Heart right ventricle (tissue), 16 donors: ENCODE measurements at places on chromosomes 13 and 19. TPM values are rescaled to one million over a fixed set of nuclear protein-coding genes. Genes with fewer than 3 reads are reported as not detected.
A peak's percentile ranks its signal among the peaks of the same experiment; 100 is the strongest.

The HOMER3 gene
- 24.8 TPM for polyA plus RNA-seq

The SIGLEC12 gene
- not detected for polyA plus RNA-seq

The CLDN10 gene
- polyA plus RNA-seq = 0.58 TPM

The SHISA2 gene
- polyA plus RNA-seq = 0.22 TPM

The PALM3 gene
- not detected for polyA plus RNA-seq

DNA sequence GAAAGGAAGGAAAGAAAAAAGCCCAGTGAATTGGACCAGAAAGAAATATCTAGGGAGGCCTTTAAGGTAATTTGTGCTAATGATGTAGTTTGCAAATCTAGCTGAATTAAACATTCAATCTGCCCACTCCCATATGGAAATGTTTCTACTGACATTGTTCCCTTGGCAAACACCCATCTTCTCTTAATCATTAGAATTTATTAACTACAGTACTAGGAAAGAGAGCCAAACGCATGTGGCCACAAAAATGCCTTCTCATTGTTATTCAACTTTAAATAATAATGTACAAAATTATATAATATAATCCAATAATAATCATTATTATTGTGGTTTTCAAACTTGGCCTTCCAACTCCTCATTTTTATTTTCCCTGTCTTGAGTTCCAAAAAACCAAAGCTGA is 234.7 kb downstream of the NHLRC3 start:
- no peaks in the 10 kb centered on the region for H3K27me3 ChIP-seq
- no peaks in the 10 kb centered on the region for H3K36me3 ChIP-seq
- H3K27ac ChIP-seq = no peak overlapping the region
- H3K4me3 ChIP-seq = no peak overlapping the region

- no peaks in the 10 kb centered on the region for H3K4me1 ChIP-seq
- H3K36me3 ChIP-seq = no peaks in the 10 kb centered on the region
- H3K27me3 ChIP-seq = no peaks in the 10 kb centered on the region
Observed at GRCh38 chr13:73467125-73467524, 408.3 kb downstream of the KLF5 start.

DNA sequence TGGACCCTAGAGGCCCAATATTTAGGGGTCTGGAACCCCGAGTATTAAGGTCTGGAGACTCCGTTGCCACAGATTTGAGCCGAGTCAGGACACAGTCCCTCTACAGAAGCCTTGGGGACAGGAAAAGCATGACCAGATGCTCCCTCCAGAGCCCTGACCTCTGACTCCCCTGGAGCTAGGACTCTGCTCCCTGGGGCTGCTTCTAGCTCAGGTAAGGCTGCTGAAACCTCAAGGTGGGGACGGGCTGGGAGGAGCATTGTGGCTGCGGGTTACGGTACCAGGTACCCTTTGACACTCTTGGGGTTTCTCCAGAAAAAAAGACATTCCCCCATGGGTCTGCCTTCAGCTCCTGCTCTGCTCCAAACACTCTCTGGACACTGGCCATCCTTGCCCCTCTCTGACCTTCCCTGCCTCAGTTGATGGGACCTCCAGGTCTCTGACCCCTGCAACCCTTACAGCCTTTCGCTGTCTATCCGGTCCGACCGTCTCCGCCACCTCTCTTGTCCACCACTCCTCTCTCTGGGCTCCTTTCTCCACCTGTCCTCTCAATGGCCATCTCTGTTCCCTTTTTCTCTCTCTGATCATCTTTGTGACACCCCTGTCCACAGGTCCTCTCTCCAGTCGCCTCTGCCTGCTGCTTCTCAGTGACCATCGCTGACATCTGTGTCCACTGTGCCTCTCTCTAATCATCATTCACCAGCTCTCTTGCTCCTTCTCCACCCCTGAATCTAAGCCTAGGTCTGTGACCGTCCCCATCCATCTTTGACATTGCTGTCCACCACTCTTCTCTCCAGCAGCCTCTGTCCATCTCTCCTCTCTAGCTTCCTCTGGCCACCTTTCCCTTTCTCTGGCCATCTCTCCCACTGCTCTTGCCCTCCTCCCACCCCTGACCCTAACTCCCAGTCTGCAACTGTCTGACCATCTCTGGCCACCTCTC is 1.4 kb downstream of the LRFN3 start:
- peaks cover 27% of the 10 kb centered on the region for H3K4me1 ChIP-seq
- no peaks in the 10 kb centered on the region for H3K27me3 ChIP-seq
- no peaks in the 10 kb centered on the region for H3K36me3 ChIP-seq
- H3K27ac ChIP-seq = peak overlapping the region; percentile 78
- DNase-seq = no peak

GRCh38 chr19:45972947-45973540 is 621 bp downstream of the NOVA2 start:
- peaks cover 58% of the 10 kb centered on the region for H3K27me3 ChIP-seq
- H3K4me1 ChIP-seq = peaks cover 22% of the 10 kb centered on the region
- no peak for DNase-seq
- H3K36me3 ChIP-seq = no peaks in the 10 kb centered on the region
- peak overlapping the region; percentile 62 for H3K27ac ChIP-seq
- peak overlapping the region; percentile 25 for H3K4me3 ChIP-seq

GRCh38 chr19:45071969-45072790 is 4.1 kb downstream of the ZNF296 start:
- DNase-seq = no peak
- H3K4me1 ChIP-seq = peaks cover 12% of the 10 kb centered on the region
- H3K27ac ChIP-seq = no peak overlapping the region
- H3K27me3 ChIP-seq = no peaks in the 10 kb centered on the region
- H3K4me3 ChIP-seq = no peak overlapping the region
- H3K36me3 ChIP-seq = no peaks in the 10 kb centered on the region

DNA sequence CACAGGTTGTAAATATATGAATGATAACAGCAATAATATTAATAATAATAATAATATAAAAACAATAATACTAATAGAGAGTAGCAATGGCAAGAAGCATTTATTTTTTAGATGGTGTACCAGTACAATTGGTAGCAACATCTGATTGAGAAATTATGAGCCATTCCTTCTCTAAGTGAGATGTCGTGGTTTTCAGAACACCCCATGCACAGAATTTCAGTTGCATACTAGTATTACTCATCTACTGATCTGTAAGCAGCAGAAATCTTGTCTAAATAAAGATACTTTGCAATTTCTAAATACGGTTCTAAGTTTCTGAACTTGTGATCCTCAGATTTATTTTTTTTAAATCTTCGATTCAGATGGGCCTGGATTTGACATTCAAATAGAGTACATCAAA is 788.0 kb upstream of the ATXN8OS start:
- H3K27me3 ChIP-seq = no peaks in the 10 kb centered on the region
- H3K4me1 ChIP-seq = no peaks in the 10 kb centered on the region
- H3K27ac ChIP-seq = no peak overlapping the region
- H3K36me3 ChIP-seq = no peaks in the 10 kb centered on the region
- no peak for DNase-seq
- H3K4me3 ChIP-seq = no peak overlapping the region

DNA sequence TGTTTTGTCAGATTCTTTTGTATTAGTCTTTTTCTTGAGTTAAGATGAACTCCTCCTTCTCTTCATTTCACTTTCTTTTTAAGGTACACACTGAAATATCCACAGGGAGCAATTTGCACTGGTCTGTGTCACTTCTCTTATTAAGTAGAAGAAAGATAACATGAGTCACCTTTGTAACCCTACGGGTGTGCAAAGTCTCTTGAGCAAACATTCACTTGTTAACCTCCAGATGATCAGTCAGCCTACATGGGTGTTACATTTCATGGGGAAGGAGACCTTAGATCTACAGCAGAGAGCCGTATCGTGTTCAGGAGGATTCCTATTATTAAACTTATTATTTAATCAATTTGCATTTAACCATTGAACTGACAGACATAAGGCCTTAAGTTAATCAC is 5.1 kb downstream of the ZNF507 start:
- peaks cover 5% of the 10 kb centered on the region for H3K36me3 ChIP-seq
- DNase-seq = no peak
- H3K27ac ChIP-seq = peak overlapping the region; percentile 66
- H3K4me3 ChIP-seq = no peak overlapping the region
- peaks cover 23% of the 10 kb centered on the region for H3K4me1 ChIP-seq
- H3K27me3 ChIP-seq = peaks cover 86% of the 10 kb centered on the region

- no peak overlapping the region for H3K4me3 ChIP-seq
- H3K4me1 ChIP-seq = no peaks in the 10 kb centered on the region
- no peak for DNase-seq
Observed at GRCh38 chr13:90884066-90884465, 463.4 kb upstream of the MIR17HG start.

DNA sequence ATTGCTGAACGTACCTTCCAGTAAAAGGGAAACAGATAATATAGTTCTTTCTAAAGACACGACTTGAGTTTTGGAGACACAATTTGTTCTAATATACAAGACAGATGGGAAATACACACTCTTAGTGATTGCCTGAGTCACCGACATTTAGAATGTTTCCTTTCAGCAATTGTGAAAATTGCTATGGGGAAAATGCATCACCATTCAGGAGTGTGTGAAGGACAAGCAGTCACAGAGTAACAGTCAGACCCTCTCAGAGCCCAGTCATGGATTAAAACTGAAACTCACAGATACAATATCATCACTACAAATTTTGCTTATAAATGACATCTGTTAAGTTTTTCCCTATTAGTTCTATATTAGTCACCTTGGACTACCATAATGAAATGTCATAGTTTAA is 286.1 kb downstream of the SPRY2 start:
- no peak overlapping the region for H3K4me3 ChIP-seq
- no peak overlapping the region for H3K27ac ChIP-seq
- no peaks in the 10 kb centered on the region for H3K36me3 ChIP-seq
- no peak for DNase-seq

DNA sequence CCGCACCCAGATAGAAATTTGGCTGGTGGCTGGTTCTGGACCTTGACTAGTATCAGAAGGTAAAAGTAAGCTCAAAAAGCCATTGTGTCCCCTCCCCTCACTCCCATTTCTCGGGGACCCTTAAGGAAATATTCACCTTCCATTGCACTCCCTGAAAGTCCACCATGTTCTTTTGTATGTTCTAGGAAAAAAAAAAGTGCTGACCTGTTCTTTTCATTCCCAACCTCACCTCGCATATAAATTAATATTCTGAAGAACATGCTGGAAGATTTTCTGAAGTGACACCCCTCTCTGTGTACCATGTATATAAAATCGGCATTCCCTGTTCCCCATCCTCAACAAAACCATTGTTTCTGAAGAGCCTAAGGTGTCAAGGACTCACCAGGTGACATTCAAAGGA is 43.2 kb downstream of the ZNF557 start:
- no peak overlapping the region for H3K27ac ChIP-seq
- no peak overlapping the region for H3K4me3 ChIP-seq
- no peaks in the 10 kb centered on the region for H3K27me3 ChIP-seq
- H3K4me1 ChIP-seq = no peaks in the 10 kb centered on the region
- H3K36me3 ChIP-seq = peaks cover 10% of the 10 kb centered on the region

GRCh38 chr19:610071-610800 is 20.6 kb downstream of the HCN2 start:
- H3K27ac ChIP-seq = peak overlapping the region; percentile 82
- H3K4me1 ChIP-seq = peaks cover 17% of the 10 kb centered on the region
- DNase-seq = no peak
- no peaks in the 10 kb centered on the region for H3K27me3 ChIP-seq

- peak within 1 kb of the TSS; percentile 88 for H3K4me3 ChIP-seq
- peaks cover 19% of the 10 kb centered on the region for H3K36me3 ChIP-seq
- H3K27me3 ChIP-seq = no peaks in the 10 kb centered on the region
- H3K27ac ChIP-seq = peak within 1 kb of the TSS; percentile 95
Observed at GRCh38 chr19:3762501-3763459, at the start of gene MRPL54. Gene MRPL54, plus strand, starts transcription at chr19:3762682. Its CDS starts 19 bp downstream, at chr19:3762701.

DNA sequence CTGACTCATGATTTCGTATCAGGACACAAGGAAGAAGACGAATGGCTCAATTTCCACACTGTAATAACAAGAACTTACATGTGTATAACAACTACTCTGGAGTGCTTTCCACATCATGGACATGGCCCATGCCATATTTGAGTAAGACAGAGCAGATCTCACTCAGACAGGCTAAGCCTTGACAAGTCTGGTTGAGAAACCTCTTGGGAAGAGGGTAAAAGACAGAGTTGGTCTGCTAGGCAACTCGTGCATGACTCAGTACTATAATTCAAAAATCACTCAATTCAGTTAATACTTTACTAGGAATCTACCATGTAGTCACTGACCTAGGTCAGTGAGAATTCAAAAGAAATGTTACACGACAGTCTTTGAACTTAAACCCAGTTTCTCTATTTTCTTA is 5.7 kb upstream of the THSD1 start:
- H3K36me3 ChIP-seq = peaks cover 65% of the 10 kb centered on the region
- H3K4me1 ChIP-seq = peaks cover 3% of the 10 kb centered on the region

DNA sequence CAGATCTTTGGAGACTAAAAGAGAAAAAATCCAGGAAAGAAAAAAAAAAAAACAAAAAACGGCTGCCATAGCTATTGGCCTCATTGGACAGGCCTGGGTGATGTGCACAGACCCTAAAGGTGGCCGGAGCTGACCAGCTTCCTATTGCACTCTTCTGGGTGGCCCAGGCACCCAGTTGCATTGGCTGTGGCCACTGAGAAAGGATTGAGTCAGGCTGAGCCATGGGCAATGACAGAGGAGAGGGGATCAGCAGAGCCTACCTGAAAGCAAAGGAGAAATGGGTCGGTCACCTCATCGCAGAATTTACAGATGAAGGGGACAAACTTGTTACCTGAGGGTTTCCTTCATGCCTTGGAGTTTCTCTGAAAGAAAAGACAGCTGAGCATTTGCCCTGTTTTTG is 17.3 kb downstream of the HMGB1 start:
- no peak overlapping the region for H3K4me3 ChIP-seq
- no peak overlapping the region for H3K27ac ChIP-seq
- no peak for DNase-seq
- H3K27me3 ChIP-seq = no peaks in the 10 kb centered on the region
- H3K4me1 ChIP-seq = peaks cover 5% of the 10 kb centered on the region

DNA sequence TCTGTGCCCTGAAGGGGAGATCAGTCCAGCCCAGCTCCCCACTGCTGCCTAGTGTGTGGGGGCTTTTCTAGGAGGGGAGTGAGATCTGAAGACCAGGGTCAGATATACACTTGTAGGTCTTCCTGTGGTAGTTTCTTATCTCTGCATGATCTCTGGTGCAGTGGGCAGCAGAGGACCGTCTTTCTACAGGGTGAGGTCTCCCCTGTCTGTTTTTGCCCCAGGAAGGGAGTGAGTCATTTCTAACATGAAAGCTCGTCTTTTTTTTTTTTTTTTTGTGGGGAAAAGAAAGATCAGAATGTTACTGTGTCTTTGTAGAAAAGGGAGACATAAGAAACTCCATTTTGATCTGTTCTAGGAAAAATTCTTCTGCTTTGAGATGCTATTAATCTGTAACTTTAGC is 8.8 kb upstream of the ZNF808 start:
- H3K4me1 ChIP-seq = no peaks in the 10 kb centered on the region
- no peak for DNase-seq
- no peak overlapping the region for H3K4me3 ChIP-seq
- H3K27ac ChIP-seq = no peak overlapping the region
- H3K36me3 ChIP-seq = peaks cover 6% of the 10 kb centered on the region
- H3K27me3 ChIP-seq = no peaks in the 10 kb centered on the region

- DNase-seq = no peak
- H3K27ac ChIP-seq = no peak overlapping the region
- no peak overlapping the region for H3K4me3 ChIP-seq
- H3K27me3 ChIP-seq = no peaks in the 10 kb centered on the region
Observed at GRCh38 chr13:35797991-35798390, 321.5 kb upstream of the MAB21L1 start.
